ENCODE measurements at places on chromosomes 1 and 21. TPM values are rescaled to one million over a fixed set of nuclear protein-coding genes. Genes with fewer than 3 reads are reported as not detected.

DNA sequence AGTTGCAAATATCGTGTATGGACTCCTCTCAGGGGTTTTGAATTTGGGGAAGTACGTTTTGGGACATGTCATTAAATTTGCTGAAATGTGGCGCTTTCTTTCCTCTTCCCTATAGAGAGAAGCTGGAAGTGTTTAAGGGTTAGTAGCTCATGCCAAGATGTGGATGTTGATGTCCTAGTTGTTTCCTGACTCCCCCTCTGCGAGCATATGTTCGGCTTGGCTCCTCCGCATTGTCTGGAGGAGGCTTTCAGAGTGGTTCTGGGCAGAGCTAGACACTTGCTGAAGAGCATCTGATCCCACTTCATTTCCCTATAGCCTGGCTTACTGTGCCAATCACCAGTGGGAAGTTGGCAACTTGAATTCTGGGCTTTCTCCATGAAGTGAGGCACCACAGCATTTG lies 347.4 kb upstream of the B3GALT2 start:
- DNase-seq: no peak
- H3K27ac ChIP-seq: no peak overlapping the region
- no peaks in the 10 kb centered on the region for H3K36me3 ChIP-seq

DNA sequence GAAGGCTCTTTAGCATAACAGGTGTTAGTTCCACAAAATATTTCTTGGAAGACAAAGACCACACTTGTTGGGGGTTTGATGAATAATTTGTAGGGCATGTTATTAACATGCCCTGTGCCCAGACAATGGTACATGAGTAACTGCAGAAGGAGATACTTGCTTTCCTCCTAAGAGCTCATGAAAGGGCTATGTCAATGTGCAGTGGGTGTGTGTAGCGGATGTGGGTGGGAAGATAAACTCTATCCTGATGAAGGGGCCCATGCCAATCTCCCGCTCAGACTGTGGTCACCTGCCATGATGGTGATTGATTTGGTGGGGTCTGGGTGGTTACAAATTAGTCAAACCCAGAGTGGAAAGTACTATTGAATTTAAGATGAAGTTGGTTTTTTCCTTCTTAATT lies 69.8 kb upstream of the DNAH14 start:
- H3K4me1 ChIP-seq: no peaks in the 10 kb centered on the region
- no peak overlapping the region for H3K4me3 ChIP-seq
- H3K27me3 ChIP-seq: peaks cover 46% of the 10 kb centered on the region
- DNase-seq: no peak
- H3K27ac ChIP-seq: no peak overlapping the region

DNA sequence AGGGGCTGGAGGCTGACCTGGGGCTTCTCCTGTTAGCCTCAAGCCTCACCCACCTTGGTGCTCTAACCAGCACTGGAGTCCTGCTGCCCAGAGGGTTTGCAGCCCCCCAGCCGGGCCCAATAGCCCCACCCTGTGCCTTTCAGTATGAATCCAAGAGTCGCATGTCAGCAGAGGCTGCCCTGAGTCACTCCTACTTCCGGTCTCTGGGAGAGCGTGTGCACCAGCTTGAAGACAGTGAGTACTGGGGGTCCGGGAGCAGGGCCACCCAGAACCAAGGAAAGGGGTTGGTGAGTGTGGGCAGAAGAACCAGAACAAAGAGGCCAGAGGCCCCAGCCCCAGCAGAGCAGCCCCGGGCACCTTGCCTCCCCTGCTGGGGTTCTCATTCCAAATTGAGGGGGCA lies 25.6 kb downstream of the CDK18 start:
- no peak for DNase-seq
- peaks cover 10% of the 10 kb centered on the region for H3K36me3 ChIP-seq
- no peaks in the 10 kb centered on the region for H3K4me1 ChIP-seq
- no peak overlapping the region for H3K4me3 ChIP-seq
- no peaks in the 10 kb centered on the region for H3K27me3 ChIP-seq

DNA sequence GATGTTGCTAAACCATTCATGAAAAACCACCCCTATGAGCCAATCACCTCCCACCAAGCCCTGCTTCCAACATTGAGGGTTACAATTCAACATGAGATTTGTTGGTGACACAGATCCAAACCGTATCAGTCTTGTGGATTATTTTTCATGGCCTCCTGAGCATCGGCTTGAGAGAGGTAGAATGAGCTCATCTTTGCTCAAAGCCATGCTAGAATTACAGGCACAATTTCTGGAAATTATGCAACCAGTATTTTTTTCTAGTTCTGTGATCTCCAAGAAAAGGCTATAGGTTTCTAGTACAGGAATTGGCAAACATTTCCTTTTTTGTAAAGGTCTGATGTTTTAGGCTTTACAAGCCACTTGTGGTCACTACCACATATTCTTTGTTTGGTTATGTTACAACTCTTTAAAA lies 219.4 kb downstream of the DUSP10 start:
- no peaks in the 10 kb centered on the region for H3K36me3 ChIP-seq
- no peaks in the 10 kb centered on the region for H3K4me1 ChIP-seq
- no peak overlapping the region for H3K4me3 ChIP-seq
- H3K27ac ChIP-seq: no peak overlapping the region
- no peaks in the 10 kb centered on the region for H3K27me3 ChIP-seq

- H3K4me3 ChIP-seq: peak overlapping the region; percentile 33
- H3K4me1 ChIP-seq: peaks cover 38% of the 10 kb centered on the region
- H3K27ac ChIP-seq: peak overlapping the region; percentile 17
- no peak for DNase-seq
- H3K36me3 ChIP-seq: peaks cover 8% of the 10 kb centered on the region
These were observed 426.3 kb upstream of the CHRM3 start for GRCh38 chr1:238960071-238960470.

GRCh38 chr1:201281573-201281972 lies 1.7 kb upstream of the PKP1 start:
- H3K4me3 ChIP-seq: no peak overlapping the region
- H3K36me3 ChIP-seq: no peaks in the 10 kb centered on the region
- peaks cover 21% of the 10 kb centered on the region for H3K27me3 ChIP-seq
- peaks cover 32% of the 10 kb centered on the region for H3K4me1 ChIP-seq
- no peak for DNase-seq

DNA sequence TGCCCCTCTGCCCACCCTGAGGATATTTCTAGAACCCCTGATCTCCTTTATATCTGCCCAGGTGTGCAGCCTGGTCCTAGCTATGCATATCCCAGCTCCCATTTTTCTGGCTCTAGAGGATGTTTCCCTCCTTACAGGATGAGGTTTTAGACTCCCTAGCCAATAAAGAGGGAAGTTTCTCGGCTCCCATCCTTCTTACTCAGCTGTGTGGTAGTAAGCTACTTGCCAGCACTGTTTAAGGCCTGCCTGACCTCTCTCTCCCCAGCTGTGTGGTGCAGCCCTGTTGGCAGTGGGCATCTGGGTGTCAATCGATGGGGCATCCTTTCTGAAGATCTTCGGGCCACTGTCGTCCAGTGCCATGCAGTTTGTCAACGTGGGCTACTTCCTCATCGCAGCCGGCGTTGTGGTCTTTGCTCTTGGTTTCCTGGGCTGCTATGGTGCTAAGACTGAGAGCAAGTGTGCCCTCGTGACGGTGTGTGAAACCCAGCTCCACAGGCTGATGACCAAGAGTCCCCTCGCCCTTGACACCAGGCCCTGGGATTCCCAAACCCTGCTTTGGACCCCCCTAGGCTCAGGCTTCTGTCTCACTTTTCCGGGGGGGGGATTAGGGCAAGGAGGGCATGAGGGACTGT lies 7.8 kb upstream of the P3R3URF start:
- peaks cover 31% of the 10 kb centered on the region for H3K4me1 ChIP-seq
- H3K36me3 ChIP-seq: peaks cover 44% of the 10 kb centered on the region

The FLVCR1 gene
- 26.0 TPM for total RNA-seq

The S100A3 gene
- not detected for total RNA-seq

The ASCL5 gene
- total RNA-seq: not detected

The RGS8 gene
- not detected for total RNA-seq

The CFAP126 gene
- not detected for total RNA-seq
